ENCODE measurements at places on chromosomes 13 and 19. TPM values are rescaled to one million over a fixed set of nuclear protein-coding genes. Genes with fewer than 3 reads are reported as not detected.

- DNase-seq = no peak
- no peaks in the 10 kb centered on the region for H3K27me3 ChIP-seq
- H3K36me3 ChIP-seq = no peaks in the 10 kb centered on the region
- H3K27ac ChIP-seq = peak overlapping the region; percentile 57
These were observed 5.4 kb downstream of the TMEM150B start for GRCh38 chr19:55319785-55320184.

DNA sequence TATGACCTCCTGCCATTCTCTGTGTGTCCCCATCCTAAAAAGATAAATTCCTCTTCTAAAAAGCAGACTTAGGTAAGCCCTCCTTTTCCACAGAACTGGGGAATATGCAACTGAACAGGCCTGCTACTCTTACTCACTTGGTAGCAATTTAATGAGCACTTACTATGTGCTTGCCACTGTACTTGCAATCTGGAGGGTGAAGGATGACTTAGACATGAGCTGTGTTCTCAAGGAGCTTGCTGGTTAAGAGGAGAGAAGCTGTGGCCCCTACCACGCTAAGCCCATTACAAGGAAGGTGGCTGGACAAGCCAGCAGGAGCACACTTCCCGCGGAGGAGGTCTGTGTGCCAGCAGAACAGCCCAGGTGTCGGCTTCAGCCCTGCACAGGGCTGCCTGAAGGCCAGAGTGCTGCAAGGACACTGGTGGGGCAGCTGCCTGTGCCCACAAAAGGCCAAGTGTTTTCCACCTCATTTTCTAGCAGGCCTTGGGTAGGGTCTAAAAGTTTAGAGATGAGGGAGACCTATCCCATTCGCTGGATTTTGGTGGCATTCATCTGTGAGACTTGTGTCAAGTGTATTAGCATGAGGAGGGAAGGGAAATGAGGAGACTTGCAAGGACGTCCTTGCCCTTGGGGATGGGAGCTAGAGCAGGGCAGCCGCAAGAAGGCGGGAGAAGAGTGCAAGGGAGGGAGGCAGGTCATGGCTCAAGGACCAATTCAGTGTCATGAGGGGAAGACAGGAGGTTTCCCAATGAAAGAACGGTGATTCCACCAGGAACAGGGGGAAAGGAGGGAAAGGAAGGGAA lies 52.0 kb downstream of the COL4A1 start:
- no peaks in the 10 kb centered on the region for H3K36me3 ChIP-seq
- DNase-seq = no peak
- no peaks in the 10 kb centered on the region for H3K27me3 ChIP-seq
- H3K4me3 ChIP-seq = no peak overlapping the region
- peaks cover 27% of the 10 kb centered on the region for H3K4me1 ChIP-seq

- no peak overlapping the region for H3K4me3 ChIP-seq
- H3K36me3 ChIP-seq = no peaks in the 10 kb centered on the region
- H3K27ac ChIP-seq = no peak overlapping the region
- DNase-seq = no peak
These were observed 138.0 kb downstream of the TNFSF13B start for GRCh38 chr13:108407495-108407894.

- no peaks in the 10 kb centered on the region for H3K27me3 ChIP-seq
- peaks cover 9% of the 10 kb centered on the region for H3K4me1 ChIP-seq
- no peak overlapping the region for H3K27ac ChIP-seq
- DNase-seq = no peak
These were observed 224.5 kb downstream of the EFNB2 start for GRCh38 chr13:106311004-106311403.

DNA sequence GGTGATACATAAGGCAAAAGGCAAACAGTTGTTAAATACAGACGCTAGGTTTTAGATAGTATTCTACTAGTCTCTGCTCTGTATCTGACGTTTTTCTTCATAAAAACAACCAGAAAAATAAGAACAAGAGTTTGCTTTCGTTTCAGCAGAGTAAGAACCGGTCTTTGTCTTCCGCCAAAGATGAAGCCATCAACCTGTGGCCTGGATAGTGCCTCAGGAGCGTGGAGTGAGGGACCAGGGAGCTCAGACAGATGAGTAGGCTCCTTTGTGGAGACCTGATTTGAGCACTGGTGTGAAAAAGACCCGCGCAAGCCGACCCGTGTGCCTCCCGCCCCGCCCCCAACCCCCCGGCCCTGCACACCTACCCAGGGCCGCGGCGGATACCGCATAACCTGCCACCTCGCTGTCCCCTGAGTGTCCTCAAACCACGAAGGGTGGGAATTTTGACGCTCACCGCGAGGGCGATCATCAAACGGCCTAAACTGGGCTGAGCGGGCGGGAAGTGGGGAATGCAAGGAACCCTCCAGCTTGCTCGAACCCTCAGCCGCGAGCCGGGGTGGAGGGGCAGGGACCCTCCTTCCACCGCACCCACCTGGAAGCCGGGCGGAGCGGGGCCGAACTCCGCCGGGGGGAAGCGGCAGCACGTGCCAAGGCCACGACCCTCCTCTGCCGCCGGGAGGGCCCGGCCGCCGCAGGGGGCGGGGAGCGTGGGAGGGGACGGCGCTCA lies 866 bp upstream of the LMO7 start:
- H3K4me3 ChIP-seq = peak overlapping the region; percentile 58
- H3K4me1 ChIP-seq = peaks cover 20% of the 10 kb centered on the region
- H3K27me3 ChIP-seq = peaks cover 8% of the 10 kb centered on the region
- no peaks in the 10 kb centered on the region for H3K36me3 ChIP-seq
- DNase-seq = peak; percentile 39

DNA sequence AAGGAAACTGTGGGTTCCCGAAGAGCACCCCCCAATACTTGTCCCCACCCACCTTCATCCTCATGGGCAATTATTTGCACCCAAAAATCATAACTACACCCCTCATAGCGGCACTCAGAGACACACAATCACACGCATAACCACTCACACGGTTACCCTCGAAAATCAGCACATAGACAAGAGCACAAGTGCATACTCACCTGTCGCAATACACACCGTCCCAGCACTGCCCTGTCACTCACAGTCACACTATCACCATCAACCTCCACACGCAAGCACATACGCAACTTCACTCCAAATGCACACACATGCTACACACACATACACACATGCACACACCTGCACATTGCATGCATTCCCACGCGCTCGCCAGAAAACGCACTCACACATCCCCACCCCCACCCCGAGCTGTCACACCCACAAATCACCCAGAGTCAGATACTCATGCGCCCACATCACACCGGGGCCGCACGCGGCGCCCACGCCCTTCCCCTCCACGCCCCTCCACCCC lies 535 bp downstream of the COL5A3 start:
- peaks cover 78% of the 10 kb centered on the region for H3K27me3 ChIP-seq
- H3K36me3 ChIP-seq = no peaks in the 10 kb centered on the region
- H3K27ac ChIP-seq = no peak overlapping the region
- H3K4me1 ChIP-seq = peaks cover 19% of the 10 kb centered on the region
- DNase-seq = no peak
- H3K4me3 ChIP-seq = peak overlapping the region; percentile 48

GRCh38 chr13:39682310-39682709 lies 26.8 kb downstream of the COG6 start:
- no peak overlapping the region for H3K4me3 ChIP-seq
- no peak overlapping the region for H3K27ac ChIP-seq
- H3K27me3 ChIP-seq = no peaks in the 10 kb centered on the region
- H3K36me3 ChIP-seq = peaks cover 32% of the 10 kb centered on the region
- no peak for DNase-seq

DNA sequence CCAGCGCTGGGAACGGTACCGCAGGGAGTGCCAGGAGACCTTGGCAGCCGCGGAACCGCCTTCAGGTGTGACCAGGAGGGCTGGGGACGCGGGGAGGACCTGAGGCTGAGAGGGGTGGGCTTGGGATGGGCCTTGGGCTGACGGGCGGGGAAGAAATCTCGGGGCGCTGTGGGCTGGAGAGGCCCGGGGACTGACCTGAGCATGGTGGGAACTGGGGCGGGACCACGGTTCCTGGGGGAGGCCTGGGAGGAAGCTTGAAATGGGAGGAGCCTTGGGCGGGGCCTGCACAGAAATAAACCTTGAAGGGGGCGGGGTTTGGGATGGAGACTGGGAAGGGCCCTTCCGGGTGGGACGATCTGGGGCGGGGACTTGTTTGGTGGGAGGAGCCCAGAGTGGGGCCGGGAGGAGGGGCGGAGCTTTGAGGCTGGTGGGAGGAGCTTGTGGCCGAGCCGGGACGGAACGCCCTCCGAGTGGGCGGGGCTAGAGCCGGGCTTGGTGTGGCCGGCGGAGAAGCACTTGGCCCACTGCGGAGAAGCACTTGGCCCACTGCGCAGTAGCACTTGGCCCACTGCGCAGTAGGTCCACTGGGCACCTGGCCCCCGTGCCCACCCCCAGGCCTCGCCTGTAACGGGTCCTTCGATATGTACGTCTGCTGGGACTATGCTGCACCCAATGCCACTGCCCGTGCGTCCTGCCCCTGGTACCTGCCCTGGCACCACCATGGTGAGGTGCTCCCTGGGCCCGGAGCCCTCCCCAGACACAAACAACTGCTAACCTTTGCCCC lies 2.8 kb downstream of the GIPR start:
- no peak overlapping the region for H3K27ac ChIP-seq
- H3K4me1 ChIP-seq = peaks cover 19% of the 10 kb centered on the region
- H3K4me3 ChIP-seq = peak overlapping the region; percentile 55
- peaks cover 62% of the 10 kb centered on the region for H3K27me3 ChIP-seq
- H3K36me3 ChIP-seq = no peaks in the 10 kb centered on the region

DNA sequence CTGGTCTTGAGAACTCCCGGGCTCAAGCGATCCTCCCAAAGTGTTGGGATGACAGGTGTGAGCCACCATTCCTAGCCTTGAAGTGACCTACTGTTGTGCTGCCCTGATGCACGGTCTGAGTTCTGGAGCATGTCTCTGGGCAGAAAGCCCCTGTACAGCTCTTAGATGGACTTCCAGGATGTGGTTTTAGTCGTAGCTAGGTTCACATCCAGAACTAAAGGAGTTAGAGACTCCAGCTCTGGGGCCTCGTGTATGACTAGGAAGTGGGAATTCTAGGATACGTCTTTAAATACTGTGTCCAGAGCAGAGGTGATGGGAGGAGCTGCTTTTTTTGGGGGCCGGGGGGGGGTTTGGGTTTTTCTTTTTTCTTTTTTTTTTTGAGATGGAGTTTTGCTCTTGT lies 12.2 kb downstream of the UPF1 start:
- H3K27me3 ChIP-seq = no peaks in the 10 kb centered on the region
- no peak overlapping the region for H3K27ac ChIP-seq
- peaks cover 4% of the 10 kb centered on the region for H3K36me3 ChIP-seq
- no peak overlapping the region for H3K4me3 ChIP-seq
- DNase-seq = no peak
- H3K4me1 ChIP-seq = peaks cover 21% of the 10 kb centered on the region

IL12RB1 gene
- total RNA-seq = not detected

EHD2 gene
- 38.8 TPM for total RNA-seq

ZNF93 gene
- 28.2 TPM for total RNA-seq

HSD11B1L gene
- 15.9 TPM for total RNA-seq

SELENOV gene
- 0.78 TPM for total RNA-seq

ZNF529 gene
- 29.0 TPM for total RNA-seq

Measured in mesothelial cell of epicardium (in vitro differentiated cells).